ENCODE measurements at places on chromosomes 1 and 21.

DNA sequence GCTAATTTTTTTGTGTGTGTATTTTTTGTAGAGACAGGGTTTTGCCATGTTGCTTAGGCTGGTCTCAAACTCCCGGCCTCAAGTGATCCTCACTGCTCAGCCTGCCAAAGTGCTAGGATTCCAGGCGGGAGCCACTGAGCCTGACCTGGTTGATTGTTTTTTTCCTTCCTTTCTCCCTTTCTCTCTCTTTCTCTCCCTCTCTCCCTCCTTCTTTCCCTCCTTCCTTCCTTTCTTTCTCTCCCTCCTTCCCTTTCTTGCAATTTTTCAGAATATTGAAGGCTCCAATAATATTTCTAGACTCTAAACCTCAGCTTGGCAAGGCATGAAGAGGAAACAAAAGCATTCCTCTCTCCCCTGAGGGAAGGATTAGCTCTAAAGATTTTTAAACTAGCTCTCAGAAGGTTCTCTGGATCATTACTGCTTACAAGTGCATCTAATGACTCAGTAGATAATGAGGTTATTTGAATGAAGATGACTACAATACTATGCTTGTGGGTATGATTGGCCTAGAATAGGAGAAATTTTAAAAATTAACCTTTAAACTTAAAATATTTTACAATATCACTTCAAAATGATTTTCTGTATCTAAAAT, 68.5 kb upstream of the GADD45A start:
- ATAC-seq = peak; percentile 70

DNA sequence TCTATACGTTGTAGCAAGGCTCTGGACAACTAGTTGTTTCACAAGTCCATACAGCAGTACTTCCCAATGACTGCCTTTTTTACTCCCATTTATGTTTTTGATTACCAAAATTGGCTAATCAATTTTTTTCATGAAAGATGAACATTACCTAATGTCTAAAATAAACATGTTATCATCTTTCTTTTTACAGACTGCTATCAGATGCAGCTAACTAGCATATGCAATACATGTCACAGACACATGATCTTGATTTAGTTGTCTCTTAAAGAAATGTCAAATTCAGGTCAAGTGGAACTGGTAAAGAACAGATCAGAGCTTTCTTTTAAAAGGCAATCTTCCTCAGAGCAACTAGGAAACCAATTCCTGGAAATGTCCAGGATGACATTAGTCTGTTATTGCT, 630 bp upstream of the DBT start:
- ATAC-seq = no peak

GRCh38 chr21:24395320-24395923, 1211.9 kb downstream of the MRPL39 start:
- no peak for ATAC-seq

GRCh38 chr1:197944485-197944884, 27.3 kb downstream of the LHX9 start:
- no peak for ATAC-seq

- no peak for ATAC-seq
Observed at GRCh38 chr1:76068542-76068941, 6.0 kb upstream of the ST6GALNAC3 start.

- no peak for ATAC-seq
Observed at GRCh38 chr1:224780736-224781135, 148.7 kb upstream of the DNAH14 start.

DNA sequence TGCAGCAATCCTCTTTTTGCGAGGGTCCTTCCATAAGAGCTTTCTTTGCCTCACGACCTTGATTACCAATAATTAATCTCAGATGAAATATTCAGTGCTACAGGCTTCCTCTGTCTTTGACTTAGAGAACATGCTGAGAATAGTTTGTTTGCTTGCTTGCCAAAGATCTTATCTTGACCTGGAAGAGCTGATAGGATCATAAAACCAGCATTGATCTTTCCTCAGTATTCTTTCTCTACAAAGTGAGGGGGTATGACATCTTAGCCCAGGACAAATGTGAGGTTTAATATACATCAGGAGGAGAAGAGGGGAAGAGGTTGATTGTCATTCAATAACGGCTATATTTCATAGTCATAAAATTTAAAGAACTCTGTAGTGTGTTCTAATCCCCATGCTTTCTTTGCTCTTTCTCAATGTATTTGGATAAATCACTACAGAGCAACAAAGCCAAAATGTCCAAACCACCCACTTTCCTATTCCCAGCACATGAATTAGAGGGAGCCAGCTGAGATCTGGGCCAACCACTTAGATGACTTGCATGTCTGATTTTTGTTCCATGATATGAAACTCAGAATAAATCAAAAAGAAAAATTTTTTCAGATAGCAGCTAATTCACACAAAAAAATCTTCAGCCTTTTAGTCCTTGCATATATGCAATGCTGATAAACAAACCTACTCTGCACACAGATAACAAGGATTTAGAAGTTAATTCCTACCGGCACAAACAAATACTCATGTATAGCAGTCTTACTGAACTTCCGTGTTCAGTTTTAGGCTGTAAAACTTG, 50.5 kb upstream of the IPO9 start:
- no peak for ATAC-seq

- ATAC-seq = no peak
Observed at GRCh38 chr21:29335720-29336119, 37.0 kb downstream of the BACH1 start.

DNA sequence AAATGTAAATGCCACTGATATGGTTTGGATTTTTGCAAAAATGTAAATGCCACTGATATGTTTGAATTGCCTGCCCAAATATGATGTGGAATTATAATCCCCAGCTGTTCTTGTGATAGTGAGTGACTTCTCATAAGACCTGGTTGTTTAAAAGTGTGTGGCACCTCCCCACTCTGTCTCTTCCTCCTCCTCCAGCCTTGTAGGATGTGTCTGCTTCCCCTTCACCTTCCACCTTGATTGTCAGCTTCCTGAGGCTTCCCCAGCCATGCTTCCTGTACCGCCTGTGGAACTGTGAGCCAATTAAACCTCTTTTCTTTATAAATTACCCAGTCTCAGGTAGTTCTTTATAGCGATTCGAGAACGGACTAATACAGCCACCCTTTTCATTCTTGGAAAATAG, 1.3 kb upstream of the CCT8 start:
- no peak for ATAC-seq

DNA sequence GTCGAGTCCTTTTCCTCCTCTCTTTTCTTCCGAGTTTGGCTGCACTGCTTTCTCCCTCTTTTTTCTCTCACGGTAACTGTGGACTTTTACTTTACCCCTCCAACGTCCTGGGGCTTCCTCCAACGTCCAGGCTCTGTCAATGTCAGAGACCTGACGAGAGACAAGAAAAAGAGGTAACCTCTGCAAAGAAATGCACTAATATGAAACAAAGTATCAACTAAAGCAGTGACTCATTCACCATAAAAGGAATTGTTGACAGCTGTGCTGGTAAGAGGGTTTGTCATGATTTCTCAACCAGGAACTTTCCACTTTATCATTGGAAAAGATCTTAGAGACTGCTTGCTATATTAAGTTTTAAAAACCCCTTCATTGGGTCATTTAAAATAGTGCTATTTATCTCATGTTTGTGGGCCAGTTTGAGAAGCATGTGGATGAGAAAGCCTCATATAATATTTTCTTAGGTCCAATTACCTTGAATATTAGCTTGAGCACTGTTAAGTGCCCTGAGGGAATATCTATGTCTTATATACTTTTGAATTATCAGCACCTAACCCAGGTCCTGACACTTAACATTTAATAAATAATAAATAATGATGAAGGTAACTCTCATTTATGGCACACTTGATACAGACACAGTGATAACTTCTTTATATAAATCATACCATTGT, at the start of gene GBP2:
Gene GBP2, minus strand, starts transcription at position 202 of the 668 bp plus-strand sequence. CDS start 4,148 bp downstream, outside the sequence.
- ATAC-seq = peak; percentile 90

DNA sequence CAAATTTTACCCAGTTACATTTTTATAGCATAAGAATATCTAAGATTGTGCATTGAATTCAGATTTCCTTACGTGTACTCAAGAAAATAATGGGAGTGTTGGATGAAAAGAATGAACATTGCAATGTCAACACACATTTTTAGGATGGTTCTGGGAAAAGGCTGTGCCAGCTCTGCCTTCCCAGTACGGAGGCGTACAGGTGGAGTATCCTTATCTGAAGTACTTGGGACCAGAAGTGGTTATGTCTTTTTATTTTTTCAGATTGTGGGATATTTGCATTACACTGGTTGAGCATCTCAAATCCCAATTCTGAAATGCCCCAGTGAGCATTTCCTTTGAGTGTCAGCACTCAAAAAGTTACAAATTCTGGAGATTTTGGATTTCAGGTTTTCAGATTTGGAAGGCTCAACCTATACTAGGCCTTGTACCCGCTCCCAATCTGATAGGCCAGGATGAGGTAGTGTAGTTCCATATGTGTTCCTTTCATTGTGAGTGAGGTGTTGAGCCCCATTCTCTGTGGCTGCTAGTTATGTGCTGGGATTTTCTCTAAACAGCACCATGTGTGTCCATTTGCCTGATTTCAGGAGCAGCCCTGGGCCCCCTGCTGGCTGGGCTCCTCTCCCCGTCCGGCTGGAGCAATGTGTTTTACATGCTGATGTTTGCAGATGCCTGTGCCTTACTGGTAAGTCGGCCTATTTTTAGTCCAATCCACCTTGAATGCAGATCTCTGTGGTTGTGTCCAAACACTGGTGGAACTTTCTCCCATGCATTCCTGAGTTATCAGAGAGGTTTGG, 60.8 kb downstream of the SLC37A1 start:
- ATAC-seq = no peak

DNA sequence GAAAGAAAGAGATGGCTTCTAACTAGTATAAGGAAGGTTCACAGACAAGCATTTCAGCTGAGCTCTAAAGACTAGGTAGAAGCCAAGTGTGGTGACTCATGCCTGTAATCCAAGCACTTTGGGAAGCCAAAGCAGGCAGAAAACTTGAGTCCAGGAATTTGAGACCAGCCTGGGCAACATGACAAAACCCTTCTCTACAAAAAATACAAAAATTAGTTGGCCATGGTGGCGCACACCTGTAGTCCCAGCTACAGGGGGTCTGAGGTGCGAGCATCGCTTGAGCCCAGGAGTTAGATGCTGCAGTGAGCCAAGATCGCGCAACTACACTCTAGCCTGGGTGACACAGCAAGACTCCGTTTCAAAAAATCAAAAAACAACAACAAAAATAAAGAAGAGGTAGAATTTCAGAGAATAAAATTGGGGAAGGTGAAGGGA, 27.8 kb downstream of the FBXO42 start:
- ATAC-seq = peak; percentile 66

GRCh38 chr1:172163498-172164215, 256.8 kb upstream of the C1orf105 start:
- no peak for ATAC-seq

GRCh38 chr1:4760088-4760487, 105.7 kb downstream of the AJAP1 start:
- ATAC-seq = no peak

DNA sequence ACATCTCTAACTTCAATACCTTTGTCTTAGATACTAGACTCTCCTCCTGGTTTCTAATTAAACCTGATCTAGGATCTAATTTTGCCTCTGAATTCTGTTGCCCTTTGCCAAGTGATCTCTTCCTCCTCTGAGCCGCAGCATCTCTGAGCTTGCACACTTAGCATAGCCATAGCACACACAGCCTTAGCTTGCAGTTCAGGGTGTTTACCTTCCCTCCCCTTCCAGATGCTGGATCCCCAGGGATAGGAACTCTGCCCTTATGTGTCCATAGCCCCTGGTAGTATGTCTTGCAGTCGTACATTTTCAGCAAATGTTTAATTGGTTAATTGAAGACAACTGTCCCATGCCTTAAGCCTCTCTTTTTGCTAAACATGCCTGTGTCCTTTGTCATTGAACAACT, 30.3 kb downstream of the SELL start:
- no peak for ATAC-seq

- no peak for ATAC-seq
Observed at GRCh38 chr1:10843697-10844096, 47.3 kb upstream of the CASZ1 start.

- ATAC-seq = no peak
Observed at GRCh38 chr1:16126160-16126559, 29.7 kb downstream of the EPHA2 start.

DNA sequence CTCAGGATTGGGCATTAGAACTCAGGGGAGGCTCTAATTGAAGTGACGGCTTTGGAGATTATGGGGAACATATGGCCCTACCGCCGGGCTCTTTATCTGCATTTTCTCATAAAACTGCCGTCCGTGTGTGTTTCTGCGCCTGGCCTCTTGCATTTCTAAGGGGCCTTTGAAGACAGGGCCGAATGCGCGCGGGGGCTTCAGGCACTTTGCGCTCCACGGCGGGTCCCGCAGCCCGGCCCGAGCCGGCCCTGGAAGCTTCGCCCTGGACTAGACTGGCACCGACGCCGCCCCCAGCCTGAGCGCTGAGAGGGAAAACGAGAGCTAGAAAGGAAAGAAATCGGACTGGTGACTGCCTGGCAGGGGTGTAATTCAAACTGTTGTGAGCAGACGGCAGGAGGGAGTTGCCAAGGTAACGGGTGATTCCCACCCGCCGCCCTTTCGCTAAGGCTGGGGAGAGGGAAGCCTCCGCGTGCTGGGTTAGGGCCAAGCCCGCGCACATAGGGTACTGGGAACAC, 120.7 kb downstream of the LMX1A start:
- ATAC-seq = no peak

DNA sequence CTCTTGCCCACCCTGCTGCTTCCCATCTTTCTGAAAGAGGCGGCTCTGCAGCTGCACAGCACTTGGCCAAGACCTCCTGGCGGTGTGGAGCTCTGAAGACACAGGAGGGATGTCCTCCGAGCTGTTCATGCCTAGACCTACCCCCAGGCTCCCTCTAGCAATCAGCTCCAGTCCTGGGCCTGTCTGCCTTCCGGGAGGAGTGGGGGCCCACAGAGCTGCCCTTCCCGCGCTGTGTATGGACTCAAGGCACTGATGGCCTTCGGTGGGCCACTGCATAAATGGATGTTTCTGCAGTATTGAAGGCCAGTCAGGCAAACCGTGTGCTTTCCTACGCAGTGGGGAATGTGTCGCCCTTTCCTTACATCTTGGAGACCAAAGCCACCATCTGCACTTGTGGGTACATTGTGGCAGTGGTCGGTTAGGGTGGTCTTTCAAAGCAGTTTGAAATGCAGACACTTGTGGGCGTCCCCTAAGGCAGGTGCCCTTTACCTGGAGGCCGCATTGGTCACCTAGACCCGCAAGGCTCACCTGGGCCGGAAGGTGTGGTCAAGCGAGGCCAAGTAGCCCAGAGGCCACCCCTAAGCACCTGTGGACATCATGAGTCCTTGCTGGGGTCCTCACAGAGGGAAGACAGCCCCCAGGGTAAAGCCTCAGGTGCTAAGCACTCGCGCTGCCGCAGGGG, 912 bp upstream of the PKNOX1 start:
- no peak for ATAC-seq

- ATAC-seq = peak; percentile 8
Observed at GRCh38 chr1:157090771-157091170, 8.8 kb downstream of the ETV3L start.

GRCh38 chr1:159827549-159827948, 876 bp downstream of the SLAMF8 start:
- no peak for ATAC-seq

DNA sequence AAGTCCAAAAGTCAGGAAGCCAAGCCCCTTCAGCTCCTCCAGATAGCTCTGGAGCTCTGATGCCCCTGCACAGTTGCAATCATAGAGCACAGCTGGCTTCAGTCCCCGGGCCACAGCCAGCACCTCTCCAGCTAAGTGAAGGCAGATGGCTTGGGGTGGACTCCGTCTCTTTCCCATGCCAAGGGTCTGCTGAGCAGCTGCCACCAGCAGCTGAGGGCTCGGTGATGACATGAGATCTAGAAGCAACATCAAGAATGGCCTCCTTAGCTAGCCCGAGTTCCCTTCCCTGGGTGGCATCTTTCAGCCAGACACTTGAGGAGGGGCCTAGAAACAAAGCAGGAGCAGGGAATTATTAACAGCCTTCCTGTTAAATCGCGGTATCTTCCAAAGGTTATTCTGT, 973 bp downstream of the C1orf74 start:
- no peak for ATAC-seq
